ENCODE measurements at places on chromosomes 6 and 20. TPM values are rescaled to one million over a fixed set of nuclear protein-coding genes. Genes with fewer than 3 reads are reported as not detected.

The FBXO5 gene
- total RNA-seq, result 4.2 TPM

The B3GAT2 gene
- not detected for total RNA-seq

The FGD2 gene
- 50.8 TPM for total RNA-seq

The RNF39 gene
- total RNA-seq, result 2.7 TPM

The CRISP1 gene
- not detected for total RNA-seq

The C6orf120 gene
- total RNA-seq, result 33.5 TPM
